ENCODE measurements at places on chromosomes 1 and 21.
A peak's percentile ranks its signal among the peaks of the same experiment; 100 is the strongest.

GRCh38 chr1:241593186-241593585 lies 47.0 kb downstream of the CHML start:
- no peak for DNase-seq

DNA sequence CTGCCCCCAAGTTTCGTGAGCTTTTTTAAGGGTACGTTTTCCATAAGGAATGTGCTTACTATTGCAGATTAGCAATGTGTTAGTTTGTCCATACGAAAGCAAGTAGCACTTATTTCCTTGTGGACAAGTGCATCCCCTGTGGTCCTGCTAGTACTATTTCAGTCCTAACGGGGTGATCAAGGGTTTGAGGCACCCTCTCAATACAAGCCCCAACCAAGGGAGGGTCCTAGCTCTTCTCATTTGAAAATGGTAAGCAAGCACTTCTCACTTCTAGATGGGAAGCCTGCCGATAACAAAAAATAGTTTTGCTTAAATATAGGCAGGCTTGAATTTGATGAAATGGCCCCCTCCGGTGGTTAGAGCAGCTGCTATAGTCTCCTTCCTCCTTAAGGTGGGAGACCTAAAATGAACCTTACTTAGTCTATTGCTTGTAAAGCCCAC lies 64.0 kb upstream of the HMCN1 start:
- peak; percentile 51 for DNase-seq

DNA sequence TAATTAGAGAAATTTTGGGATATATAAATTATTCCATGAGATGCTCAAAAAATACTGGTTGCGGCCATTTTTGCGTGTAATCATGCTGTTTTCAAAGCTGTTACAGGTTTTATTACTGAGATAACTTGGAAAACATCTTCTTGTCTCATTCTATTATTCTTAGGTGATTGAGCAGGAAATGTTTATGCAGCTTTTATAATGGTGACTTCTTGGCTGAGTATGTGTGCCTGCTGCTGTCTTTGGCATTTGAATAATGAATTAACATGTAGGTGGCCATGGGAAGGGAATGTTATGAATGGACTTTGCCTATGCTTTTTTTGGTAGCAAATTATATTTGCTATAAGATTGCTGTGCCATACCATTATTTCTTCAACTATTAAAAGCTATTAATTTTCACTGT lies 52.5 kb downstream of the RASAL2 start:
- no peak for DNase-seq

DNA sequence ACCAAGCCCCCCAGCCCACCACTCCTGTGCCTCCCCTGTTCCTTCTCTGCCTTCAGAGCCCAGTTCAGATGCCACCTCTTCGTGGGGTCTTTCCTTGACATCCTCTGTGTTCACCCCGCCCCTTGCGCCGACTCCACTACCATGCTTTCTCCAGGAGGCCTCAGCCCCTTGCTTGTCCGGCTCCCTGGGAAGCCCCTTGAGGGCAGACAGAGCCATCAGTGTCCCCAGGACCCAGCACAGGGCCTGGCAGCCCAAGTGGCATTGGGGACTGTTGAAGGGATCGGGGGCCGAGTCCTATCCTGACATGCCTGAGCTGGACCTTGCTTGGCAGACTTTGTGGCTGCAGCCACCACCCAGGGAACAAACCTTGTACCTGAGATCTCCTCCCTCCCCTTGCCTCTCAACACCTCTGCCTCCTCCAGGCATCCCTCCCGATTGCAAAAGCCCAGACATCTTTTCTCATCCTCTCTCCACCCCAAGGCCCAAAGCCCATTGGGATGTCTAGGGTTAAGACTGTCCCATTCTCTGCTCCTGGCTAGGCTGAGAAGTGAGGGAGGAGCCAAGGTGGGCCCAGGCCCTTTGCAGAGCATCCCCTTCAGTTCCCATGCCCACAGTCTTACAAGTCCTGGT lies 3.4 kb downstream of the CLDN19 start:
- no peak for DNase-seq

DNA sequence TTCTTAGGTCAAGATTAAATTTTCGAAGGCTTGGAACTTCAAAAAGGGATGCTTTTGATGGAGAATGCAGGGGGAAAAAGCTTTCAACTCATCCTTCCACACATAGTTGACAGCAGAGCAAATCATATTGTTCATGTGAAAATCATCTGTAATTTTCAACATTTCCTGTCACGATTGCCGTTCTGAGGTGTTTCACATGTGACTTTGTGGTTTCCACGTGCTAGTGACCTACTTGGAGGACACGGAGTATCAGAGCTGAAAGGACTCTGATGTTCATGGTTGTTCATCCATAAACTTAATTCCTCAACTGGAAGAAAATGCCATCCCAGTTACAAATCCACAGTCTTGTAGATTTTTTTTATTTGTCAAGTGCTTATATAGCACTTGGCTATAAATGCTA lies 79.1 kb downstream of the ZP4 start:
- DNase-seq, result no peak
